CD4-positive, CD25-positive, alpha-beta regulatory T cell (primary cell): ENCODE measurements at places on chromosomes 1 and 21.

GRCh38 chr1:45429561-45430159, 61.3 kb downstream of the TESK2 start:
- no peaks in the 10 kb centered on the region for H3K4me1 ChIP-seq
- H3K27ac ChIP-seq, result no peak overlapping the region
- no peaks in the 10 kb centered on the region for H3K27me3 ChIP-seq
- no peaks in the 10 kb centered on the region for H3K36me3 ChIP-seq
- DNase-seq, result no peak

- no peak for DNase-seq
- no peak overlapping the region for H3K27ac ChIP-seq
- no peaks in the 10 kb centered on the region for H3K27me3 ChIP-seq
- no peak overlapping the region for H3K4me3 ChIP-seq
Observed at GRCh38 chr21:41387824-41388223, 26.0 kb downstream of the MX2 start.

DNA sequence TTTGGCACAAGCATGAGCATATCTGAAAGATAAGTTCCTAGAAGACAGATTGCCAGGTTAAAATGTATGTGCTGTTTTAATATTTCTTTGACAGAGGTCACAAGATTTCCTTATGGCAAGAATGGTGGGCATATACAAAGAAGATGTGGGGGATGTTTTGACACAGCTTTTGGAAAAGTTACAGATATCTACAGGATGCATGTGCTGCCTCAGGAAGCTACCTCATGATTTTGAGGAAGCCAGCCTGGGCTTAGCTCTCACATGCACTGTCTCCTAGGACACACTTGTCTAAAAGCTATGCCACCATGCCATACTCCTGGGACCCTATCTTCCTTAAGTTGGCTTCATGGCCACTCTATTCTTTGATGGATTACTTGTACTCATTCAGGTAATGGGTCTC, 99.9 kb downstream of the C1orf94 start:
- H3K4me3 ChIP-seq, result no peak overlapping the region
- no peaks in the 10 kb centered on the region for H3K4me1 ChIP-seq
- H3K36me3 ChIP-seq, result no peaks in the 10 kb centered on the region
- H3K27ac ChIP-seq, result no peak overlapping the region

GRCh38 chr1:196877964-196878363, 9.9 kb upstream of the CFHR4 start:
- DNase-seq, result no peak
- H3K27me3 ChIP-seq, result no peaks in the 10 kb centered on the region
- no peaks in the 10 kb centered on the region for H3K4me1 ChIP-seq
- H3K36me3 ChIP-seq, result no peaks in the 10 kb centered on the region
- no peak overlapping the region for H3K4me3 ChIP-seq

GRCh38 chr1:68120136-68120791, 69.8 kb upstream of the DIRAS3 start:
- H3K4me3 ChIP-seq, result no peak overlapping the region
- no peaks in the 10 kb centered on the region for H3K4me1 ChIP-seq
- H3K27ac ChIP-seq, result no peak overlapping the region
- H3K36me3 ChIP-seq, result no peaks in the 10 kb centered on the region
- DNase-seq, result peak; percentile 20

DNA sequence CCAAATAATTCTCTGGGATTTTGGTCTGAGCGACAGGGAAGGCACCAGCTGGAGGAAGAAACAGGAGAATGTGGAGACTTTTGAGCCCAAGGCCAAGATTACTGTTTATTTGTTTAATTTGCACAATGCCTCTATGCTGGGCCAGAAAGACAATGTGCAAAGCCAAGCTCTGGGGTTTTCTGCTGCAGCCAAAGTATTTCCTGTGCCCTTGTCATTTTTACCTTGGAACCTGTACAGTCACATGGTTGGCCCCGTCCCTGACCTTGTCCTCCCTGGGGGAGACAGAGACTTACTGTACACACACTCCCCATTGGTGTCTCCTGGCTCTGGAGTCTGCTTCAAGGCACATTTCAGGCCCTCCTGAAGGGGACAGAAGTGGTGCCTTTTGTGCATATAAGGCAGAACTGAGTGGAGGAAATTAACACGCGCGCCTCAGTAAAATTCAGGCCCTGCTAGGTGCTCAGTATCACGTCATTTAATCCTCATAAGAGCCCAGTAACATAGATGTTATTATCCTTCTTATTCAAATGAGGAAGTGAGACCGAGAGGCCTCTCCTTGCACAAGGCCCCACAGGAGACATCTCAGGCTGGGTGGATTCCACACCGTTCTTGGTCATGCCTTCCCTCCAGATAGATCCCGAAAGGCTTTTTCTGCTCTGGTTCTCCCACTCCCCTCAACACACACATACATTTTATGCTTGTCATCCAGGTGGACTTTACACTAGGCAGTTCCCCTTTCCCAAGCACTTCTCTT, 21.1 kb downstream of the C1orf115 start:
- no peaks in the 10 kb centered on the region for H3K27me3 ChIP-seq
- H3K4me1 ChIP-seq, result no peaks in the 10 kb centered on the region
- H3K36me3 ChIP-seq, result no peaks in the 10 kb centered on the region

GRCh38 chr1:232581932-232582331, 48.0 kb downstream of the SIPA1L2 start:
- H3K4me3 ChIP-seq, result no peak overlapping the region
- H3K27me3 ChIP-seq, result no peaks in the 10 kb centered on the region
- H3K36me3 ChIP-seq, result no peaks in the 10 kb centered on the region
- DNase-seq, result no peak

DNA sequence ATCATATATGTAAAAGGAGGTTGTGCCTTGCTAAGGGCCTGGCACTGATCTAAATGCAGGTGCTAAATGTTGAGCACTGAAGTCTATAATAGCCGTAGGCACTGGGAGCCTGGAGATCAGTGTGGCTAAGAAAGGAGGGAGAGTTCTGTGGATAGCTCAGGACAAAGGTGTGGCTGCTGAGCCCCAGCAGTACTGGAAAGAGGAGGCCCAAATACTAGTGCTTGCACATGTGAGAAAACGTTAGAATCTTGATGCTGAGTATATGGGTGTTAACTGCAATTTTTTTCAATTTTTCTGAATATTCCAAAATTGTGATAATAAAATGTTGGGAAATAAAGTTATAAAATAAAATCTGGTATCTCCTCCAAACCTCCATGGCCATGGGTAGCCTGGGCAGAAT, 62.5 kb upstream of the PTGFRN start:
- H3K27ac ChIP-seq, result no peak overlapping the region
- no peaks in the 10 kb centered on the region for H3K4me1 ChIP-seq
- no peaks in the 10 kb centered on the region for H3K27me3 ChIP-seq
- no peaks in the 10 kb centered on the region for H3K36me3 ChIP-seq
- H3K4me3 ChIP-seq, result no peak overlapping the region

DNA sequence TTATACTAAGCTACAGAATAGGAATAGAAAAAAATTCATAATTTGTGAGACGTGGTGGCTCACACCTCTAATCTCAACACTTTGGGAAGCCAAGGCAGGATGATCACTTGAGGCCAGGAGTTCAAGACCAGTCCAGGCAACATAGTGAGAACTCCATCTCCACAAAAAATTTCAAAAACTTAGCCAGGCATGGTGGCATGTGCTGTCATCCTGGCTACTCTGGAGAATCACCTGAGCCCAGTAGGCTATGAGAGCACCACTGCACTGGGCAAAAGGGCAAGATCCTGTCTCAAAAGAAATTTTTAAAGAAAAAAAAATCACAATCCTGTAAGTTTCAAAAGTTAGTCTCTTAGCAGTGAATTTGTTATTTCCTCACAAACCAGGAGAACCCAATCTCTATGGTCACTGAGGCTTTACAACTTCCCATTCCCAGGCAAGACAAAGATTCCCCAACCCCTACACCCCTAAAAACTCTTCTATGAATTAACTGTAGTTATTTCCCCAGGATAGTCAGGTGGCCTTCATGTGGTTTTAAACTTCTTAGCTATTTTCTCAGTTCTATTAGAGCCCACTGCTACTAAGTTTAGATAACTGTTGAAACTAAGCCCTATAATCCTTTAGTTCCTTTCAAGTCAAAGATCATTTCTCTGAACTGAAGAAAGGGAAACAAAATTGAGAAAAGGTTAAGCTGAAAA, 74.5 kb downstream of the FOXJ3 start:
- DNase-seq, result no peak
- H3K36me3 ChIP-seq, result peaks cover 23% of the 10 kb centered on the region
- H3K4me3 ChIP-seq, result no peak overlapping the region
- no peak overlapping the region for H3K27ac ChIP-seq
- no peaks in the 10 kb centered on the region for H3K4me1 ChIP-seq
- H3K27me3 ChIP-seq, result no peaks in the 10 kb centered on the region

GRCh38 chr21:37828991-37829390, 87.3 kb downstream of the KCNJ6 start:
- no peak overlapping the region for H3K4me3 ChIP-seq
- H3K36me3 ChIP-seq, result no peaks in the 10 kb centered on the region
- H3K4me1 ChIP-seq, result no peaks in the 10 kb centered on the region
- H3K27me3 ChIP-seq, result no peaks in the 10 kb centered on the region

DNA sequence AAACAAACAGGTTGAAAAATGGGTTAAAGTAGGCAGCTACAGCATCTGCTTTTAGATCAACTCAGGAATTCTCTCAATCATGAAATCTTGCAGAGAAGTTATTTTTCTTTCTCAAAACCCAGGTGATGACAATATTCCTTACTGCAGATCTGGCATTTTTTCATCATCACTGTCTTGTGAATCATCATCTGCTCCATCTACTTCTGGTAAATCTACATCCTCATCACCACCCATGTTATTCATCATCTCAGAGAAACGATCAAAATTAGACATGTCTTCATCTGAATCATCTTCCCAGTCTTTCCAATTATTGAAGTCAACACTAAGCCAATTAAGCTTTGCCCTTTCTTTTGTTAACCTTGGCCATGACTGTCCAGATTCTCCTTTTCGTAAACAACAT, 21.8 kb downstream of the GBP2 start:
- H3K27me3 ChIP-seq, result no peaks in the 10 kb centered on the region
- no peaks in the 10 kb centered on the region for H3K4me1 ChIP-seq
- H3K27ac ChIP-seq, result no peak overlapping the region
- H3K4me3 ChIP-seq, result no peak overlapping the region

- H3K27ac ChIP-seq, result no peak overlapping the region
- H3K27me3 ChIP-seq, result peaks cover 5% of the 10 kb centered on the region
- DNase-seq, result no peak
- H3K36me3 ChIP-seq, result no peaks in the 10 kb centered on the region
Observed at GRCh38 chr1:101460739-101461138, 223.9 kb downstream of the S1PR1 start.

DNA sequence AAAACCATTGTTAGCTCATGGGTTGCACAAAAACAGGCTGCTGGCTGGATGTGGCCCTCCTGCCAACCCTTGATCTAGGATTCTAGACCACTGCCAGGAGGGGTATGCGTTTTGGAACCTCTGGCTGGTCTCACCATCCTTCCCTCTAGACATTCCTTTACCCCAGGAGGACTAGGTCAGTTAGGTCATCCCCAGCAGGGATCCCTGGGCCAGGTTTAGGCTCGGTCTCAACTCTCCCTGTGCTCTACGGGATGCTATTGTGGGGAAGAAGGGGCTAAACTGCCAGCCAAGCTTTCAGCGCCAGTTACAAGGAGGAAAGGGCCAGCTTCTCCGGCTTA, 22.7 kb downstream of the SLC2A1 start:
- H3K27me3 ChIP-seq, result no peaks in the 10 kb centered on the region
- peaks cover 91% of the 10 kb centered on the region for H3K4me1 ChIP-seq
- H3K27ac ChIP-seq, result peak overlapping the region; percentile 58
- no peak for DNase-seq

- no peak for DNase-seq
- no peaks in the 10 kb centered on the region for H3K4me1 ChIP-seq
- no peak overlapping the region for H3K27ac ChIP-seq
- H3K27me3 ChIP-seq, result no peaks in the 10 kb centered on the region
- peaks cover 6% of the 10 kb centered on the region for H3K36me3 ChIP-seq
- H3K4me3 ChIP-seq, result no peak overlapping the region
Observed at GRCh38 chr1:218330043-218330623, 15.0 kb upstream of the TGFB2 start.
